ENCODE measurements at places on chromosomes 11 and 22. TPM values are rescaled to one million over a fixed set of nuclear protein-coding genes. Genes with fewer than 3 reads are reported as not detected.

Gene RCOR2
- 0.09 TPM for total RNA-seq

Gene ARFIP2
- total RNA-seq: 47.0 TPM

Gene HEPN1
- total RNA-seq: not detected

Gene SCN4B
- total RNA-seq: 0.09 TPM

Gene SLC2A11
- 6.0 TPM for total RNA-seq

Gene SSTR3
- not detected for total RNA-seq

Gene ZNF195
- 28.1 TPM for total RNA-seq

Gene AGBL2
- 0.17 TPM for total RNA-seq

Gene WNT7B
- not detected for total RNA-seq

Gene PPM1F
- 382 TPM for total RNA-seq

Gene DDX25
- not detected for total RNA-seq

Gene VWCE
- 8.8 TPM for total RNA-seq

Gene TSSK2
- total RNA-seq: not detected

Gene FERMT3
- 6.5 TPM for total RNA-seq

Gene BAIAP2L2
- not detected for total RNA-seq

Gene HTR3B
- not detected for total RNA-seq

Gene IGHMBP2
- 20.9 TPM for total RNA-seq

Gene FADS2
- 253 TPM for total RNA-seq
